ENCODE measurements at places on chromosomes 13 and 19. TPM values are rescaled to one million over a fixed set of nuclear protein-coding genes. Genes with fewer than 3 reads are reported as not detected.

Gene RABAC1
- 60.7 TPM for polyA plus RNA-seq

GRCh38 chr13:111312944-111313590 lies 7.4 kb upstream of the TEX29 start:
- DNase-seq, result no peak

DNA sequence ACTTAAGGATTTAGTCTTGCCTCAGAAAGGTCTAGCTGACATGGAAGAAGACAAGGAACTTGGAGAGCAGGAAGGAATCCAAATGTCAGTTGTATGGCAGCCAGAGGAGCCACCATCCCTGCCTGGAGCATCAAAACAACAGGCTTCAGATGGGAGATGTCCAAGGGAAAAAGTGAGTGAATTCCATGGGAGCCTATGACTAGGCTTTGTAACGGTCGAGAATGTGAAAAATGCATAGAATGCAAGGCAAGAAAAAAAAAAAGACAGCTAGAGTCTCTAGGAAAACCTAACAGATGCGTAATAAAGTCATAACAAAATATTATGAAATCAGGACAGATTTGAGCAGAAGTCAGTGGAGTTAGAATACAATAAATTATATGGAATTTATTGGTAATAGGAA lies 183.7 kb upstream of the LSM14A start:
- DNase-seq, result no peak

DNA sequence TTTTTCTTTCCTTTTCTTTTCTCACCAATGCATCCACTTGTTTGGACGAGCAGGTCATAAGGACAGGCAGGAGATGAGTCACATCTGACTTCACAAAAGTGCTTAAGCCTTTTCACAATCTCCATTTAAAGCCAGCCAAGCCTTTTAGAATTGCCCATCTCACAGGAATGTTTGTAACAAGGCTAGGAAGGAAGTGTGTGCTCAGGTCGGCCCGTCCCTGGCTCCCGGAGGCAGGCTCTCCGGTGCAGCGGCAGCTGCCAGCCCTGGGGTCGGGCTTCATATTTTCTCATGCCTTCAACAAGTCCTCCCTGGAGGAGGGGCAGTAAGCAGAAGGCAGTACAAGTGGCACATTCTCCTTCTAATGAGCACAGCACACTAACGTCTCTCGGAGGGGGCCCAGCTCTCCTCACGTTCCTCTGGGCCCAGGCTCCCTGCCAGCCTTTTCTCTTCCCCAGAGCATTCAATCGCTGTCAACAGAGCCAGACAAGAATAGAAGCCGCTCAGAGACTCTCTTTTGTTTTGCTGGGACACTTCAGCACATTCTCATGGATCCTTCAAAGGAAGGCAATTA lies 180.5 kb downstream of the COL4A1 start:
- peak; percentile 46 for DNase-seq

Data from left lung (tissue), 14 donors.